ENCODE measurements at places on chromosomes 6 and 20. TPM values are rescaled to one million over a fixed set of nuclear protein-coding genes. Genes with fewer than 3 reads are reported as not detected.

DNA sequence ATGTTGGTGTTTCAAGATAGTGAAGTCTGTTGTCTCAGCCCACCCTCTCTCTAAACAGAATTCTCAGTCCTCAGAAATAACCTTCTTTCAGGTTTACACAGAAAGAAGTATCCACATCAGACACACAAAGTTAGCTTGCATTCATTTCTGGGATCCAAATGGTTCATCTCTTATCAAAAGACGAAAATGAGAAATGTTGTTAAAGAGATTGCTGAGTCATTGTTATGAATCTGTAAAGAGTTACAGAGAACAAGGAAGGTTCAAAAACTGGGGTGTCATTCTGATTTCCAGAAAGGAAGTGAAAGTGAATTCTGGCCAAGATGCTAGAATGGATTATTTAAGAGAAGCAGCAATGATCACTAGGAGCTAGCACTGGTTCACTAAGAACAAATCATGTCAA, 90.5 kb upstream of the ATXN1 start:
- H3K4me1 ChIP-seq, result peaks cover 39% of the 10 kb centered on the region
- no peaks in the 10 kb centered on the region for H3K36me3 ChIP-seq
- H3K27me3 ChIP-seq, result no peaks in the 10 kb centered on the region
- peak overlapping the region; percentile 6 for H3K27ac ChIP-seq

GRCh38 chr20:21229163-21229562, 74.0 kb upstream of the XRN2 start:
- H3K4me1 ChIP-seq, result no peaks in the 10 kb centered on the region
- H3K27ac ChIP-seq, result no peak overlapping the region
- H3K4me3 ChIP-seq, result no peak overlapping the region
- H3K27me3 ChIP-seq, result no peaks in the 10 kb centered on the region

DNA sequence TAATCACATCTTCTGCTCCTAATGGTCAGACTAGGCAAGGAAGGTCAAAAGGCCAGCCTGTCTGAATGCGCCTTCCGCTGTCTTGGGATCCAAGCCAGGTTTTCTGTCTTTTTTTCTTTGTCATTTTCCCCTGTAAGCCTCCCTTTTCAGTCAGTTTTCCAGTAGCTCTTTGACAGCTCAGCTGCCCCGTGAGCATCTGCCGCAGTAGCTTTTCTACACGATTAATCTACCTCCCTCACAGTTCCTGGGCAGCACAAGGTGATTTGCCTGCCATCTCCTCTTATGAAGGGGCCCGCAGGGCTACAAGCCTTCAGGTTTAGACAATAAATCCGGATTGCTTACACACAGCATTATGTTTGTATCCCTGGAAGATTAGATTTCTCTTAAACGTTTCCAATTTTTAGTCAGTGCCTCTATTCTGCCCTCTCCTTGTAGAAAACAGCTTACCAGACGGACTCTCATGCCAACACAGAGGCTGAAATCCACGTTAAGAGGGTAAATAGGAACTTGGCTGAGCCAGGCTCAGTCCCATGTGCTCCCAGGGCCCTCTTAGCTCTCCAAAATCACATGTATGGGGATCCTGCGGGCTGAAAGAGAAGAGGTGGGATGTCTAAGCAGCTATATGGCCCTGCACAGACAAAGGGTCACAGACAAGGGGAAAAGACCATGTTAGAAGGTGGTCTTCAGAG, 77.2 kb downstream of the LY86 start:
- H3K4me1 ChIP-seq, result peaks cover 5% of the 10 kb centered on the region
- DNase-seq, result no peak
- no peak overlapping the region for H3K4me3 ChIP-seq
- no peak overlapping the region for H3K27ac ChIP-seq
- no peaks in the 10 kb centered on the region for H3K27me3 ChIP-seq

DNA sequence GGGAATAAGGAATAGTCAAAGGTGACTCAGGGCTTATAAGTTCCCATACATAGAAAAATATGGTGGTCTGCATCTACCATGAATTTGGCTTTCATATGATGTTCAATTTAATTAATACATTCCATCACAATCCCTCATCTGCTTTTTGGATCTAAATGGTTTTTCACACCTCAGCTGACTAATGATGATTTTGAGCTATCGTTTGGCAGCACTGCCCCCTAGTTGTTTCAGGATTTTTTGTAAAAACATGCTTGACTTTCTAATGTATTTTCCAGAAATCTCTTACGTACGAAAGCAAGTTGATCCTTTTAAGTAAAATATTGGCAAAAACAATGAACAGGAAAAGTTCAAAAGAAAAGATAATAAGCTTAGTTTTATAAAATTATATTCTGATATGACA, 408.6 kb upstream of the ADGRB3 start:
- H3K4me1 ChIP-seq, result peaks cover 11% of the 10 kb centered on the region
- DNase-seq, result peak; percentile 64
- H3K27me3 ChIP-seq, result no peaks in the 10 kb centered on the region

GRCh38 chr20:41167481-41168253, 30.3 kb downstream of the PLCG1 start:
- no peaks in the 10 kb centered on the region for H3K4me1 ChIP-seq
- H3K27ac ChIP-seq, result no peak overlapping the region
- H3K4me3 ChIP-seq, result no peak overlapping the region
- no peaks in the 10 kb centered on the region for H3K27me3 ChIP-seq
- DNase-seq, result no peak

DNA sequence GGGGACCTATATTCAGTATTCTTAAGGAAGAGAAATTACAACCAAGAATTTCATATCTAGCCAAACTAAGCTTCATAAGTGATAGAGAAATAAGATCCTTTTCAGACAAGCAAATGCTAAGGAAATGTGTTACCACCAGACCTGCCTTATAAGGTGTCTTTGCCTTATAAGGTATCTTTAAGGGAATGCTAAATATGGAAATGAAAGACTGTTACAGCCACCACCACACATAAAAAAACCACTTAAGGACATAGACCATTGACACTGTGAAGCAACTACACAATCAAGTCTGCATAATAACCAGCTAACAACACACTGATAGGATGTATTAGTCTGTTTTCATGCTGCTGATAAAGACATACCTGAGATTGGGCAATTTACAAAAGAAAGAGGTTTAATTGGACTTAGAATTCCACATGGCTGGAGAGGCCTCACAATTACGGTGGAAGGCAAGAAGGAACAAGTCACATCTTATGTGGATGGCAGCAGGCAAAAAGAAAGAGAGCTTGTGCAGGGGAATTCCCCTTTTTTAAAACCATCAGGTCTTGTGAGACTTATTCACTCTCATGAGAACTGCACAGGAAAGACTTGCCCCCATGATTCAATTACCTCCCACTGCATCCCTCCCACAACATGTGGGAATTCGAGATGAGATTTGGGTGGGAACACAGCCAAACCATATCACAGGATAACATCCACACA, 119.2 kb upstream of the LAMA2 start:
- H3K36me3 ChIP-seq, result no peaks in the 10 kb centered on the region
- no peak overlapping the region for H3K27ac ChIP-seq
- H3K27me3 ChIP-seq, result no peaks in the 10 kb centered on the region
- no peaks in the 10 kb centered on the region for H3K4me1 ChIP-seq
- no peak for DNase-seq

DNA sequence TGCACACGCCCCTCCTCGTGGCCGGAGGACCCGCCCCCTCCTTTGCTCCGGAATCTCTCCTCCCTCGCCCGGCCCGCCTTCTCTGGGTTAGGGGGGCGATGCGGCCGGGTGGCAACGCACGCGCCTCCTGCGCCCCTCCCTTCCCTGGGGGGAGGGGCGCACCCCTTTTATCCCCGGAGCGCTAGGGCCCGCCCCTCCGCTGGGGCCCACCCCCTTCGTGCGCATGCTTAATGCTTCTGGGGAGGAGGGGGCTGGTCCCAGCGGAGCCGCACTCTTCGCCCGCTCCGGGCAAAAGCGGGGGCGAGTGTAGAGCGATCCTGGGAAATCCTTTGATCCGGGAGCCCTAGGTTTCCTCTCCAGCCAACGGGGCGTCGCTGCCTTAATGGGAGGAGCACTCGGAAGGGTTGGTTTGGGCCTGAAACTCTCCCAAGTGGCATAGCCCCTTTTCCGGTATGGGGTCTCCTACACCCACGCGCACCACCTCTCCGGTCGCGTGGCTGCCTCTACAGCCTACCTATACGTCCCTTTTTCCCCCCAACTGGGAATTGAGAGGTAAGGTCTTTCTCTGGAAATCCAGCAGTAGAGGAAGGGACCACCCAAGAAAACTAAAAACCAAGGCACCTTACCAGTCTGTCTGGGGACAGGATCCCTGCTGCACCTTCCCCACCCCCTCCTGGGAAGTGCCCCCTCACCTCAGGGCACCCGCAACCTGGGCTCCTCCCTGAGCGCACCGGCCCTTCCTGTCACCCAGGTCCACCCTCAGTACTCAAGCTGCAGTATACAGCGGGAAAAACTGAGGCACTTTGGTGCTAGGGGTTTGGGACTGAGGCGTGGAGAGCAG, 2.1 kb downstream of the SOX12 start:
- H3K36me3 ChIP-seq, result peaks cover 12% of the 10 kb centered on the region
- peak overlapping the region; percentile 80 for H3K27ac ChIP-seq
- peak; percentile 98 for DNase-seq
- peak overlapping the region; percentile 88 for H3K4me3 ChIP-seq
- peaks cover 23% of the 10 kb centered on the region for H3K4me1 ChIP-seq

DNA sequence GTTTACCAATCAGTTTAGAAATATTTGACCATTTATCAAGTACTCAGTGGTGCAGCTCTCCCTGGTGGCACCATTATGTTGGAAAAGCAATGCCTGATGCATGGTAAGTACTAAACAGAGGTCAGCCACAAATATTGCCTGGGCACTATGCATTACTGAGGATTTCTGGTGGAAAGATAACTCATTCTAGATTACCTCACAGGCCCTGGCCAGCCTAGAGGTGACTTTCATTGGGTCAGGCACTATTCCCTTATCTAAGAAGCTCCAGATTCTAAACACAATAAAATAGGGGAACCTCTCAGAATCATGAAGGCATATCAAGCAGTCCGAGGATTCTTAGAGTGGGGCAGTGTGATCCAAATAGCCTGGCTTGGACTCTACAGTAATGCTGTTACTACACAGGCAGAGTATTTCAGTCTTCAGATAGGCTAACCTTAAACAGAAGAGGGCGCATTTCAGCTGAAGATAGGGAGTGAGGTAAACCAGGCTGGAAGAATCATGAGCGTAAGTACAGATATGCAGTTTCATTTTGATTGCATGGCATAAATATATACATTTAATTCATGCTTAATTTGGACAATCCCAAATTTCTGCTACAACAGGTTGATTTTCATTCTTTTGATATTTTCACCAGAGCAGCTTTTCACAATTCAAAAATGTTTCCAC, 12.1 kb downstream of the LGSN start:
- H3K4me1 ChIP-seq, result no peaks in the 10 kb centered on the region
- no peaks in the 10 kb centered on the region for H3K36me3 ChIP-seq
- no peak overlapping the region for H3K4me3 ChIP-seq

GRCh38 chr6:167826896-167827582, at the start of gene AFDN:
Gene AFDN (plus strand): TSS chr6:167826911. CDS start chr6:167827133, 222 bp downstream.
- no peaks in the 10 kb centered on the region for H3K36me3 ChIP-seq
- H3K27me3 ChIP-seq, result no peaks in the 10 kb centered on the region
- no peak for DNase-seq
- peaks cover 28% of the 10 kb centered on the region for H3K4me1 ChIP-seq
- H3K27ac ChIP-seq, result peak within 1 kb of the TSS; percentile 53

WFDC10A gene
- total RNA-seq, result not detected

DDR1 gene
- total RNA-seq, result 57.9 TPM

PACSIN1 gene
- total RNA-seq, result not detected

TSBP1 gene
- not detected for total RNA-seq

RNF144B gene
- total RNA-seq, result 1.0 TPM

GUCA1A gene
- total RNA-seq, result not detected

TRAPPC3L gene
- not detected for total RNA-seq

All from A673 (cell line).